NCI-H226 (cell line): ENCODE measurements at places on chromosomes 7 and 10.

DNA sequence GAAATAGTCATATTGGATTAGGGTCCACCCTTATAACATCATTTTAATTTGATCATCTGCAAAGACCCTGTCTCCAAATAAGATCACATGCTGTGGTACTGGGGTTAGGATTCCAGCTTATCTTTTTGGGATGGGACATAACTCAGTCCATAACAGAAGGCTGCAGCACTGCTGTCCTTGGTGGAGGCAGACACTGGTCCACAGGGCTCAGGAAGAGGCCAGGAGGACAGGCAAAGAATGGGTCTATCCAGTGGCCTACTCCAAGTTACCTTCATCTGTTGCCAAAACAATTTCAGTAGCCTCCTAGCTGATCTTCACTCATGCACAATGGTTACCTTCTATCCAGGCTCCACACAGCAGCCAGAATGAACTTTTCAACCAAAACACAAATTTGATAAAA, 387.0 kb downstream of the GRID1 start:
- no peak for DNase-seq

DNA sequence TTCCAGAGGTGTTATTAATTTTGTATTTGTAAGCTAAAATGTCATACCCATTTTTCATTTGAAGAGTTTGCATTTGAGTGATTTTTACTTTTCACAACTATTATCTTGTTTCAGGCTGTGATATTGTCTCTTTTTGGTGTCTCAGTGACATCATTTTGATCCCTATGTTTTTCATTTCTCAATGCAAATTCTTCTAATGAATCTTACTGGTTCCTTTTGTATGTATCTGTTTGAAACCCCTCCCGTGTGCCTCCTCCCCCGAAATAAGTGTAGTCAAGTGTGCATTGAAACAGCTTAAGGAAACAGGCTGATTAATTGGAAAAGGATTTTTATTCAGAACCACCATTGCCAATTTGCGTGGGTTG, 77.8 kb downstream of the SHH start:
- DNase-seq = no peak

GRCh38 chr7:24466168-24466768, 107.0 kb upstream of the PALS2 start:
- DNase-seq = no peak

DNA sequence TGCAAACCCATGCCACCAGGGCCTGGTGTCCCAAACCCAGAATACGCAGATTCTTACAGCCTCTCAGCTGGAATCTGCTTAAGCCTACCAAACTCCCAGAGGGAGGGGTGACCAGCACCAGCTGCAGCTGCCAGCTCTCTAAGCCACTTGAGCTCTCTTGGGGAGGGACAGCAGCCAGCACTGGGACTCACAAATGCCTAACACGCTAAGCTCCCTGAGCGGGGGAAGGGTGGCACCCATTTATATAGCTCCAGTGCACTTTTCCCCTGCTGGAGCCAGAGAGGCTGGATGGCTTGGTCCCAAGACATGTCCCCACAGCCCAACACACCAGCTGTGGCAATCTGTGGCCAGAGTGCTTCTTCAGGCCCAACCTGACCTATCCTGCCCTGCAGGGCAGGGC, 326.8 kb upstream of the NRG3 start:
- no peak for DNase-seq

DNA sequence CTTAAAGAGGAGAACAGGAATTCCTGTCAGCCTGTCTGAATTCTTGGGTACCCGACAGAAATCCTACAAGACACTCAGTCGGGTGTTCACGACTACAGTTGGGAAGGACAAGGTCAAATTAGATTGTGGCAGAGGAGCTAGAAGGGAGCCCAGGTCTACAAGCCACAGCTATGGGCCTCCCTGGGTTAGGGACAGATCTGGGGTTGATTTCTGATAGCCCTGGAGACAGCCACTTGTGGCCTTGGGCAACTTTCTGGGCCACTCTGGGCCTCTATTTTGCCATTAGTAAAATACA, 39.7 kb upstream of the ANTXRL start:
- DNase-seq = no peak
